Activated CD4-positive, alpha-beta memory T cell treated with anti-CD3 and anti-CD28 coated beads for 36 hours (primary cell): ENCODE measurements at places on chromosomes 1 and 21.

DNA sequence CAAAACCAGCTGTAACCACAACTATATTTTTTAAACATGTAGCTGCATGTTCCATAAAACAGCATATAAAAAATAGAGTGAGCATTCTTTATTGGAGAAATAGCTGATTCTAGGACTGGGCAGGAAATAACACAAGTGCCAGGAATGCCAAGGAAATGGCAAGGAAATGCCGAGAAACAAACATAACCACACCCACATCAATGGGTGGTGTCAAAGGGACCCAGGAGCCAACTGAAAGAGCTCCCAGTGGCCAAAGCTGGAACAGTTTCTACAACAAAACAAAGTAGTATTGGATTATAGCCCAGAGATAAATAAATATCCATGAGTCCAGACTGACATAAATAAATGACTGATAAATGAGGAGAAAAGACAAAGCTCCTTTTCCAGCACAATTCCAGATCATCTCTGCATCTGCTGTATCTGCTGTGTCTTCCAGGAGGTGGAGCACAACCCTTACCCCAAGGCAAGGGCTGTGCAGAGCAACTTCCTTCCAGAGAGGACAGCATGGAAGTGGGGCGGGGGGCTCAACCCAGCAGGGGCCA lies 28.1 kb downstream of the ADARB1 start:
- no peak overlapping the region for H3K27ac ChIP-seq
- H3K27me3 ChIP-seq: no peaks in the 10 kb centered on the region
- peaks cover 48% of the 10 kb centered on the region for H3K4me1 ChIP-seq

GRCh38 chr1:60562740-60563139 lies 489.2 kb upstream of the C1orf87 start:
- no peaks in the 10 kb centered on the region for H3K36me3 ChIP-seq
- no peak overlapping the region for H3K4me3 ChIP-seq
- H3K4me1 ChIP-seq: no peaks in the 10 kb centered on the region
- DNase-seq: no peak

DNA sequence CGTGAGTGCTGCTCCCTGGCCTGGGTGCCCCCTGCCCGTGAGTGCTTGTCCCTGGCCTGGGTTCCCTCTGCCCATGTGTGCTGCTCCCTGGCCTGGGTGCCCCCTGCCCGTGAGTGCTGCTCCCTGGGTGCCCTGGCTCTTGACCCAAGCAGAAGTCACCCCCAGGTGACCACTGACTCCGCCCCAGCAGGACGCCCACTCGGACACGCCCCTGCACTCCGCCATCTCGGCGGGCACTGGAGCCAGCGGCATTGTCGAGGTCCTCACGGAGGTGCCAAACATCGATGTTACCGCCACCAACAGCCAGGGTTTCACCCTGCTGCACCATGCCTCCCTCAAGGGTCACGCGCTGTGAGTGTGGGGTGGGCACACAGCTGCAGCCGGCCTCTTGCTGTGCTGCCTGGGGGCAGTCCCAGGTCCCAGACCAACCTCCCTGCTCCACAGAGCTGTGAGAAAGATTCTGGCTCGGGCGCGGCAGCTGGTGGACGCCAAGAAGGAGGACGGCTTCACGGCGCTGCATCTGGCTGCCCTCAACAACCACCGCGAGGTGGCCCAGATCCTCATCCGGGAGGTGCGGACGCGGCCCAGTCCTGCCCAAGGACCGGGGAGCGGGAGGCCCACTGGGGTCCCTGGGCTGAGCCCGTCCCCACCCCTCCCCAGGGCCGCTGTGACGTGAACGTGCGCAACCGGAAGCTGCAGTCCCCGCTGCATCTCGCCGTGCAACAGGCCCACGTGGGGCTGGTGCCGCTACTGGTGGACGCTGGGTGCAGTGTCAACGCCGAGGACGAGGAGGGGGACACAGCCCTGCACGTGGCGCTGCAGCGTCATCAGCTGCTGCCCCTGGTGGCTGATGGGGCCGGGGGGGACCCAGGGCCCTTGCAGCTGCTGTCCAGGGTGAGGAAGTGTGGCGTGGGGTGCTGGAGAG lies 3.9 kb upstream of the MMP23B start:
- peaks cover 2% of the 10 kb centered on the region for H3K36me3 ChIP-seq
- H3K4me1 ChIP-seq: peaks cover 7% of the 10 kb centered on the region
- H3K27me3 ChIP-seq: peaks cover 4% of the 10 kb centered on the region

DNA sequence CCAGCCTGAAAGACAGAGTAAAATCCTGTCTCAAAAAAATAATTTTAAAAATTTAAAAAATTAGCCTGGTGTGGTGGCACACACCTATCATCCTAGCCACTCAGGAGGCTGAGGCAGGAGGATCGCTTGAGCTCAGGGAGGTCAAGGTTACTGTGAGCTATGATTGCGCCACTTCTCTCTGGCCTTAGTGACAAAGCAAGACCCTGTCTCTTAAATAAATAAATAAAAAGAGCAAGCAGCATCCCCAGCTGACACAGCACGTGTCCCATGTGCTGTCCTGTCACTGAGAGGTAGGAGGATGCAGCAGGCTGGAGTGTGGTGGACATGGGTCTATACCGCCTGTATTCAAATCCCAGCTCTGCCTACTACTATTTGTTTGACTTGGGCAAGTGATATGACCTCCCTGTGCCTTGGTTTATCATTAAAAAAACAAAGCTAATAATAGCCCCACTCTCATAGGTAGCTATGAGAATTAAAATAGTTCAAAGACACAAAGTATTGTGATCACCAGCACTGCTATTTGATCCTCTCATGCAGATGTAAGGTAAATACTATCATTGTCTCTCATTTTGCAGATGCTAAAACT lies 22.2 kb upstream of the ECE1 start:
- no peak overlapping the region for H3K27ac ChIP-seq
- H3K27me3 ChIP-seq: no peaks in the 10 kb centered on the region
- peaks cover 23% of the 10 kb centered on the region for H3K36me3 ChIP-seq
- peaks cover 57% of the 10 kb centered on the region for H3K4me1 ChIP-seq

DNA sequence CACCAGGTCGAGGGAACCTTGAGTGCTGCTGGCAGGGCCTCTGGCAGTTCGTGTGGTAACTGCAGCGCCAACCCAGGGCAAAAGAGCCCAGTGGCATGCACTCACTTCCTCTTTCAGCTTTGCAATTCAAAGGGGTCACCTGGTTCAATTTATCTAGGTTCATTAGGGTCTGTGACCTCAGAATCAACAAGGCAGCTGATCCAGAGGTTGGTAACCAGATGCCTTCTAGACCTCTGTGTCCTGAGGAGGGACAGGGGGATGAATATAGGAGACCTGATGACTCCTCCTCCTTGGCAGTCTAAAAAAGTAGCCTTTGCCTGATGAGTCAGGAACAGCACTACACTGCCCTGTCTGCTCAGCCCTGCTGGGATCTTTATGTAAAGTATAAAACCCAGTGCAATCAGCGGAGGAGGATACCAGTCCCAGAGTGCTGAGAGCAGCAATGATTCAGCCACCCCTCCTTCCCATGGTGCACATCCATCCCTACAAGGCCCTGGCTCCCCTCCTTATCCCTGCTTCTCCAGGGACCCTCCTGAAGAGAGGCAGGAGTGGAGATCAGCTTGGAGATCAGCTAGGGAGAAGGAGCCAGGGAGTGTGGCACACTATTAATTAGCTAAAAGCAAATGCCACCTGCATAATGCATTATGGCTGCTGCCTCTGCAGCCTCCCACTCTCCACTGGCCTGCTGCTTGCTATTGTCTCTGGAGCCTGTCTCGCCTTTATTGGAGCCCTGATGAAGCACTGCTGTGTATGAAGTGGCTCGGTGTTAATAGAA lies 11.2 kb upstream of the FMOD start:
- H3K4me3 ChIP-seq: no peak overlapping the region
- no peak for DNase-seq
- no peak overlapping the region for H3K27ac ChIP-seq
- no peaks in the 10 kb centered on the region for H3K36me3 ChIP-seq
- H3K27me3 ChIP-seq: peaks cover 38% of the 10 kb centered on the region
